ENCODE measurements at places on chromosomes 1 and 21.

GRCh38 chr1:94929351-94930217 is 2.7 kb upstream of the CNN3 start:
- no peak for DNase-seq

DNA sequence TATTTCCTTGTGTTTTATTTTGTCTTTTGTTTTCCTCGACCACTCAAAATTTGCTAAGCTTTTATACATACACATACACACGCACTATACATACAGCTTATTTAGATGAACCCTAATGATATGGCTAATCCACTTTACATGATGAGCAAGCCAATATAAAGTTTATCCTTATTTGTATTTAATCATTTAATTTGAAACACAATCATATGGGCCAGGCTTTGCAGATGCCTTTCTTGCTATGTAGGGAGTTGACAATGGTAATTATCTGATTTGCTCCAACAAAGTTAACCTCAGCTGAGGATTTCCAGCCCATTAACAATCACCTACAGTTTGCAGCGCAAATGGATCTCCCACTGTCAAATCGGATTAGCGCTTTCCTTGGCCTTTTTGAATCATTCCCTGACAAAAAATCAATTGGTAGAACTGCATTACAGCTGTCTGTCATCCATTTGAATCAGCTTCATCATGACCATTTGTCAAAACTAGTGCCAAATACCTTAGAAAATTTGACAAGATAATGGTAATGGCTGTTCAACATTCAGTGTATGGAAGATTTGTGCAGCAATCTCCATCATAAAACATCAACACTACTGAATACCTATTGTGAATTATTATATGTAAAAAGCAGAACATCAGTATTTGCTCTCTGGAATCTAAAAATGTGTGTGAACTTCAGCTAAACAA is 352.6 kb downstream of the MRPL39 start:
- no peak for DNase-seq

DNA sequence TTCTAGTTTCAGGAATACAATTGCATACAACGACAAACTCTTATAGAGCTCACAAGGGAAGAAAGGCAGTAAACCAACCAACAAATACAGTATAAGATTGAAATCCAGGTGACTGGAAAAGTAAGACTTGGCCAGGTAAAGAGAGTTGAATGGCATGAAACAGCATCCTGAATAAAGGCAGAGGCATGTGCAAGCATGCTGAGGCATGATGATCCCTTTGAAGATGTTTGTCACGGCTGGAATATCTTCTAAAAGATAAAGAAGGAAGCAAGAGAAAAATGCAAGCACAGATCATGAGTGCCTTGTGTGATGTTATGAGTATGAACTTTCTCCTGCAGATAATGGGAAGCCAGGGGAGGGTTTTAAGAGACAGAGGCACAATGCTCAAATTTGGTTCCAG is 83.3 kb upstream of the SPATA6 start:
- DNase-seq = no peak

DNA sequence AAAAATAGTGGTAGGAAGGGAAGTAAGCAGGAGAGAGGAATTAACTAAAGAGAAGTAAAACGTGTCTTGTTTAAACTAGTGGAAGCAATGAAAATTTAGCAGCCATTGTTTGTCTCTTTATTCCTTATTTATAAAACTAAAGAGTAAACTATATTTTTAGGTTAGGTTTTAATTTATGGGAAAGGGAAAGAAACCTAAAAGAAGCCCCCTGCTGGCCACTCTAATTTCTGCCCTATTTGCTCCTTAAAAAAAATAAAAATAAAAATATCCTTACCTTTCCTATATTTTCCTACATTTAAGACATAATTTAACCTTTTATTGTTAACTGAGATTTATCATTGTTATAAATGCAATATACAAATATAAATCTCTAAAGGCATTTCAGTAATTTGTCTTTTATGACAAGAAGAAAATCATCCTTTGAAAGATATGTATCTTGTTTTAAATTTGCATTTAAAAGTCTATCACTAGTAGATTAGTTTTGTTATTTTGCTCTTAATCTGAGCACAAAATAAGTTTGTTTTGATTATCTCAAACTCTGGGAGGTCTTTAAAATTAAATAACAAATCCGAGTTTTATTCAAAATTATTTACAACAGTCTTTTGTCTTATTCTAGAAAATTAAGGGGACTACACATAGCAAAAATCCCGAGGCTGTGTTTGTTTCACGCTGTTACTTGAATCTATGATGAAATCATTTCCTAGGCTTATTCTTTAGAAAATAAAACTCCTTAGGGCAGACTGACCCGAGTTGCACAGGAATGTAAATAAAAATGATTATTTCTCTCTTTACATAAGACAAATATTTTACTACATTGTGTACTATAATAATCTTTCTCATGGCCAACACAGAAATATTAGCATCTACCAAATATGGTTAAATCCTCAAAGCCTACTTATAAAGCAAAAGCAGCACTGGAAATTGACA is 201.7 kb downstream of the NRIP1 start:
- DNase-seq = no peak

GRCh38 chr21:33390479-33390878 is 12.7 kb upstream of the IFNGR2 start:
- no peak for DNase-seq

- DNase-seq = peak; percentile 40
Observed at GRCh38 chr1:150066838-150067183, 765 bp upstream of the VPS45 start.

- DNase-seq = no peak
Observed at GRCh38 chr1:68181165-68181556, 51.2 kb downstream of the WLS start.

- no peak for DNase-seq
Observed at GRCh38 chr1:90708826-90709225, 8.3 kb downstream of the BARHL2 start.

DNA sequence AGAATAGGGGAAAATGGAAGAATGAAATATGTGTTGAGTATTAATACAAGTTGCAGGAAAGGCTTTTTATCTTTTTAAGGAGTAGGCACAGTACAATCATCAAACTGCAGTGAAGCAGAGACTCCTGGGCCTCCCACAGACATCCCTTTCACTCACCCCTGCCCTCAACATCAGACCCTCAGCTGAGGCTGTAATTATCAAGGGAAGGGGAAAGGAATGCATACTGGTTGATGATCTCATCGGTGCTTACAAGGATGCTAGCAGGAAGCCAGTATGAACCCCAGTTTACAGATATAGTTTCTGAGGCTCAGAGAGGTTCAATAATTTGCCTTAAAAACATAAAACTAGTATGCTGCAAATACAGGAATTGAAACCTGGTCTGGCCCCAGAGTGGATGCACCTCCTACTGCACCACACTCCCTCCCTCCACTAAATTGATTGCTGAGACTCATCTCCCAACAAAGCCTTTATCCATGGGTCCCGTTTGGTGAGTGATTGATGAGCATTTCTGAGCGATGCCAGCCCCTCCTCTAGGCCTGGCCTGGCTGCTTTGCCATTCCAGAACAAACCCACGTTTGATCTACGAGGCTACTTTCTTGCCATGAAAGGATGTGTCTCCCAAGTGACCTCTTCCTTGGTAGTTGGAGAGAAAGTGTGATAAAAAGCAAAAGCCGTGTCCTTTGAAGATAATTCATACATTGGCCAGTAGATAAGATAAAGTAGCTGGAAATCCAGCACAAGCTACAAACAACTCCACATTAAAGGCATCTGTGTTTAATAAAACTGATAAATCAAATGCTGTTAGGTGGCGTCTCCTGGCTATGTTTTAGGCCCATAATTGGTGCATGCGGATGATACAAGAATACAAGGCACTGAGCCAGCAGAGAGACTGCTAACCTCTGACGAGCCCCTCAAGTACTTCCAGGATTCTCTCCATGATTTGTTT is 233.9 kb upstream of the CAMK1G start:
- DNase-seq = no peak

DNA sequence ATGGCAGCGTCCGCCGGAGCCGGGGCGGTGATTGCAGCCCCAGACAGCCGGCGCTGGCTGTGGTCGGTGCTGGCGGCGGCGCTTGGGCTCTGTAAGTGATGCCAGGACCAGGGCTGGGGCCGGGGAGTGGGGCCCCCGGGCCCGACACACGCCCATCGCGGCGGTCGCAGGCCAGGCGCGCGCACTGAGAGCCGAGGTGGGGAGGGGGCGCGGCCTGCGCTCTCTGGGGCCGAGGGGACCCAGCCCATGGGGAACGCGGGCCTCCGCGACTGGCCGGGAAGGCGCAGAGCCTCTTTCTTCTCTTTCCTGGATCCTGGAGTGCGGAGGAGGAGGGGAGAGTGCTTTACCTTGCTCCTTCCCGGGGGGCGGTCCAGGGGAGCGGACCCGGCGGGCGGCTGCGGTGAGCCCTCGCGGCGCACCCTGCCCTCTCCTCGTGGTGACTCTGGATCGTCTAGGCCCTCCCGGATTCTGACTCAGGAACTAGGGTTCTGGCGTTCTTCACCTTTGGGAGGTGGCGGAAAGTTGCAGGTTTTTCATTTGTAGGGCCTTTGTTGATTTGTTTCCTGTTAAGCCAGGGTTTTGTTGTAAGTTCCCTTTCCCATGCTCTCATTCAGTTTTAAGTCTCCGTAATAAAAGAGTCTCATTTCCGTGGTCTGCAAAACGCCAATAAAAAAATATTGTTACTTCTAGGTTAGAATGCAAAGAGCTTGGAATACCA is 529 bp downstream of the MPZL1 start:
- no peak for DNase-seq

- DNase-seq = no peak
Observed at GRCh38 chr1:209893751-209894150, 44.3 kb upstream of the SYT14 start.

GRCh38 chr1:185646202-185646683 is 87.9 kb upstream of the HMCN1 start:
- no peak for DNase-seq

Data from posterior cingulate gyrus (tissue), 11 donors.